ENCODE measurements at places on chromosomes 4 and X. TPM values are rescaled to one million over a fixed set of nuclear protein-coding genes. Genes with fewer than 3 reads are reported as not detected.

Gene USP27X
- total RNA-seq, result 2.8 TPM

Gene FAM114A1
- 2.2 TPM for total RNA-seq

Gene CDX4
- not detected for total RNA-seq

Gene SRPX2
- total RNA-seq, result not detected

Gene TRIM60
- total RNA-seq, result not detected

Gene PPAT
- total RNA-seq, result 5.4 TPM

Gene EREG
- 240 TPM for total RNA-seq

Gene STK26
- 49.7 TPM for total RNA-seq

Gene NUDT10
- 0.31 TPM for total RNA-seq

Gene ABCD1
- total RNA-seq, result 8.8 TPM

Gene MAGED4
- 0.10 TPM for total RNA-seq

Gene PASD1
- total RNA-seq, result not detected

Gene SOWAHB
- total RNA-seq, result not detected

Gene FAM53A
- total RNA-seq, result 2.2 TPM

Gene CT45A1
- not detected for total RNA-seq

Gene ADGRG2
- total RNA-seq, result under 0.01 TPM

Gene ZCCHC12
- total RNA-seq, result not detected

Gene STARD8
- total RNA-seq, result 2.0 TPM

Gene CAPN6
- not detected for total RNA-seq

Gene ASB5
- not detected for total RNA-seq

Gene ANAPC10
- total RNA-seq, result 34.3 TPM

Gene SPANXB1
- not detected for total RNA-seq

Gene CXCL10
- 0.42 TPM for total RNA-seq

Gene ZNF711
- total RNA-seq, result 3.7 TPM

Gene ARHGAP10
- 10.6 TPM for total RNA-seq

Gene GRK4
- total RNA-seq, result 1.7 TPM

Gene TRIM61
- total RNA-seq, result 0.52 TPM

Gene BEX3
- 38.6 TPM for total RNA-seq

Gene SASH3
- 132 TPM for total RNA-seq

Gene CT45A3
- not detected for total RNA-seq

Gene BBS12
- total RNA-seq, result 1.3 TPM

Gene FBXW7
- 366 TPM for total RNA-seq

Gene MUC7
- not detected for total RNA-seq

Gene SGMS2
- total RNA-seq, result 8.6 TPM

Gene RNF150
- total RNA-seq, result under 0.01 TPM

Gene UGT2B10
- not detected for total RNA-seq

Gene MAGEC3
- total RNA-seq, result not detected

Gene RGN
- not detected for total RNA-seq

Gene NPY1R
- not detected for total RNA-seq

Gene MAGEB1
- not detected for total RNA-seq

Gene VCX2
- total RNA-seq, result not detected

Gene SPANXD
- total RNA-seq, result not detected

Gene CTAG1A
- not detected for total RNA-seq

Gene KDR
- not detected for total RNA-seq

Gene SPP1
- total RNA-seq, result 0.10 TPM

Gene CABS1
- not detected for total RNA-seq

Gene XAGE1B
- total RNA-seq, result not detected

Gene TLR1
- total RNA-seq, result 71.5 TPM

Gene ZBTB49
- 19.1 TPM for total RNA-seq

Gene SH3D19
- total RNA-seq, result not detected

Gene UNC5C
- total RNA-seq, result not detected

Gene TLR6
- 9.2 TPM for total RNA-seq

Gene USP17L25
- not detected for total RNA-seq

Gene FANCB
- total RNA-seq, result 5.4 TPM
